Stimulated activated CD4-positive, alpha-beta T cell treated with anti-CD3 and anti-CD28 coated beads, Interleukin-12 subunit alpha, Interleukin-12 subunit beta, amount 100 ng/mL, for 24 hours (primary cell): ENCODE measurements at places on chromosomes 1 and 21.

- DNase-seq: no peak
These were observed 7.6 kb downstream of the BARHL2 start for GRCh38 chr1:90709535-90709934.

DNA sequence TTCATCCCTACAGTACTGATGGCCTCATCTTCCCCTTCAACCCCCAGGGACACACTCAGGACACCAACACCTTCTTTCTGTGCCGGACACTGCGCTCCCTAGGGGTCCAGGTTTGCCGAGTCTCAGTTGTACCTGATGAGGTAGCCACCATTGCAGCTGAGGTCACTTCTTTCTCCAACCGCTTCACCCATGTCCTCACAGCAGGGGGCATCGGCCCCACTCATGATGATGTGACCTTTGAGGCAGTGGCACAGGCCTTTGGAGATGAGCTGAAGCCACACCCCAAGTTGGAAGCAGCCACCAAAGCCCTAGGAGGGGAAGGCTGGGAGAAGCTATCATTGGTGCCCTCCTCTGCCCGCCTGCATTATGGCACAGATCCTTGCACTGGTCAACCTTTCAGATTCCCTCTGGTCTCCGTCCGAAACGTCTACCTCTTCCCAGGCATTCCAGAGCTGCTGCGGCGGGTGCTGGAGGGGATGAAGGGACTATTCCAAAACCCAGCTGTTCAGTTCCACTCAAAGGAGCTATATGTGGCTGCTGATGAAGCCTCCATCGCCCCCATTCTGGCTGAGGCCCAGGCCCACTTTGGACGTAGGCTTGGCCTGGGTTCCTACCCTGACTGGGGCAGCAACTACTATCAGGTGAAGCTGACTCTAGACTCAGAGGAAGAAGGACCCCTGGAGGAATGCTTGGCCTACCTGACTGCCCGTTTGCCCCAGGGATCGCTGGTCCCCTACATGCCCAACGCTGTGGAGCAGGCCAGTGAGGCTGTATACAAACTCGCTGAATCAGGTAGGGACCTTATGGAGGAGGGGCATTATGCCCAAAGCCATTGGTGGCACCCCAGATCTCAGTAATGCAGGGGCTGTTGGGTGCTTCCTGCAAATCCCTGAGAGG lies 5.1 kb upstream of the LENEP start:
- no peak for DNase-seq

DNA sequence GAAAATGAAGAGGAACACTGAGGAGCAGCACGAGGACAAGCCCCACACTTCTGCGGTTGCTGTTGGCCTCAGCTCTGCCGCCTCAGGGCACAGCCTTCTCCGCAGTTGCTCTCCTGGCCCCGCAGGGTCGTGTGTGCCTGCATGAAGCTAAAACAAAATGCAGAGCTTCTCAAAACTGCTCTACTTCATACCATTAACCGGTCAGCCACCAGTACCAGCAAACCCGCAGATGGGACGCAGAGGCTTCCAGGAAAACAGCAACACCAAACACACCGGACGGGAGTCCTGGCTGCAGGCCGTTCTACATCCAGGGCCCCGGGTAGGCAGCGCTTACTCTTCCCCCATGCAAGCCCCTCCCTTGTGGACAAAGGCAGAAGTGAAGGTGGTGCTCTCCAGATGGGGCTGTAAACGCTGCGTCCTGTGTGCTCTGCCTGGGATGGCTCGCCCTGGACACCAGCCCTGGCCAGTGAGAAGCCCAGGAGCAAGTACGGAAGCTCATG lies 7.1 kb upstream of the C1orf159 start:
- DNase-seq: no peak

- DNase-seq: no peak
These were observed 194.2 kb upstream of the FMN2 start for GRCh38 chr1:239897458-239897857.

DNA sequence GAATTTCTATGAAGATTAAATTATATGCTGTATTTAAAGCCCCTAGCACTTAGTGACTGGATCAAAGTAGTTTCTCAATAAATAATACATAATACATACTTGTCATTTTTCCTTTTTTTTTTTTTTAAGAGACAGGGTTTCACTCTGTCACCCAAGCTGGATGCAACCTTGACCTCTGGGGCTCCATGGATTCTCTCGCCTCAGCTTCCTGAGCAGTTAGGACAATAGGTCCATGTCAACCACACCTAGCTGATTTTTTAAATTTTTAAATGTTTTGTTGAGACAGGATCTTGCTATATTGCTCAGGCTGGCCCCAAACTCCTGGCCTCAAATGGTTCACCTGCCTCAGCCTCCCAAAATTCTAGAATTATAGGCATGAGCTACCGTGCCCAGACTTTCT lies 5.9 kb downstream of the ACADM start:
- DNase-seq: no peak

DNA sequence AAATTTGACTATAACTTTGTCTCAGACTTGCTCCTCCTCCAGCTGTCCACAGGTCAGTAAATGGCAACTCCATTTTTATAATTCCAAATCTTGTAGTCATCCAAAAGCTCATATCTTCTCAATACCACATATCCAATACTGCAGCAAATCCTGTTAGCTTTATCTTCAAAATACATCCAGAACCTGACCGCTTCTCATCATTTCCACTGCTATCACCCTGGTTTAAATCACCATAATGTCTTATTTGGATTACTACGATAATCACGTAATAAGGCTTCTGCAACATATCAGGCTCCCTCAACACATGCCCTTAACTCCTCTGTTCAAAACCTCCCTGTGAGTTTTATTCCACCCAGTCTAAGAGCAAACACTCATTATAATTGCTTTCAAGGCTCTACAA lies 34.5 kb downstream of the ERO1B start:
- no peak for DNase-seq

GRCh38 chr1:197327776-197328364 lies 59.8 kb downstream of the CRB1 start:
- no peak for DNase-seq

DNA sequence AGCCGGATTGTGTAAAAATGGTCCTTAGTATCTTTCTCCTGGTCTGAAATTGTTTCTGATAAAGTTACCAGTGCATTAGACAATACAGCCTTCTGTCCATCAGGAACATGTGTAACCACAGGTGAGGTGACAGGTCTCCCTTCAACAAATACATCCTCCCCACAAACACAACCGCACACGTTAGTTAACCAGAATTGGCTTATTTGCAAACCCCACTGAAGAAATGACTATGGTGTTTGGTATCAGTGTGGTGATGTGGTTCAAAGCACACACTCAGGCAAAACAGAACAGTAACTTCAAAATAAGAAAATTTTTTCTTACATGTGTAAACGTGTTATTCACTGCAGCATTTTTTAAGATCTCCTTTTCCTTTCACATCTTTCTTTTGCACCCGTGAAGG lies 517.2 kb upstream of the NR5A2 start:
- no peak for DNase-seq

GRCh38 chr1:241592273-241592958 lies 47.8 kb downstream of the CHML start:
- DNase-seq: no peak

- no peak for DNase-seq
These were observed 23.7 kb downstream of the SKI start for GRCh38 chr1:2251786-2252185.

DNA sequence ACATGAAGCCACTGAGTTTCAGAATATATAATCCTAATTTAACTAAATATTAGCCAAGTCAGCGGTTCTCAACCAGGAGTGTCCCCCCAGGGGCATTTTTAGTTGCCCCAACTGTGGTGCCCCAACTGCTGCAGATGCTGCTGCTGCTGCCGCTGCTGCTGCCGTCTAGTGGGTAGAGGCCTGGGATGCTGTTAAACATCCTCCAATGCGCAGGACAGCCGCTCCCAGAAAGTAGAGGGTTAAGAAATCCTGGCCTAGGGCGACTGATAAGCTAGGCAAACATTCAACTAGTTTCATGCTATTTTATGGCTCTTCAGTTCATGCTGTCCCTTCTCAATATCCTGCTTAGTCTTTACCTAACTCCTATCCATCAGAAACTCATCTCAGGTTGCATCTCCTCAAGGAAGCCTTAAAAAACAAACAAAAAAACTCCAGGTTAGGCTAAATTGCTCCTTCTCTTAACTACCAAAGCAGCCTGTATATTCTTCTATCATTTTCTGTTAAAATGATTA lies 9.9 kb upstream of the DCAF6 start:
- DNase-seq: no peak

DNA sequence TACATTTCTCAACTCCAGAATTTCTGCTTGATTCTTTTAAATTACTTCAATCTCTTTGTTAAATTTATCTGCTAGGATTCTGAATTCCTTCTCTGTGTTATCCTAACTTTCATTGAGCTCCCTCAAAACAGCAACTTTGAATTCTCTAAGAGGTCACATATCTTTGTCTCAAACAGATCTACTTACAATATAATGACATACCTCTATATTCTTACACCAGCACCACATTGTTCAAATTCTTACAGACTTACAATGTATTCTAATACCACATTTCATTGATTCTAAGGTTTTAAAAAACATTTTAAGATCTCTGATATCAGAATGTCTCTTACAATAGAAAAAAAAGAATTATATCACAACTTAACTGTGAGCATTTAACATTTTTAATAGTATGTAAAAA lies 77.4 kb downstream of the DIRAS3 start:
- DNase-seq: no peak

- no peak for DNase-seq
These were observed 666 bp downstream of the PAFAH2 start for GRCh38 chr1:25996966-25997827.

DNA sequence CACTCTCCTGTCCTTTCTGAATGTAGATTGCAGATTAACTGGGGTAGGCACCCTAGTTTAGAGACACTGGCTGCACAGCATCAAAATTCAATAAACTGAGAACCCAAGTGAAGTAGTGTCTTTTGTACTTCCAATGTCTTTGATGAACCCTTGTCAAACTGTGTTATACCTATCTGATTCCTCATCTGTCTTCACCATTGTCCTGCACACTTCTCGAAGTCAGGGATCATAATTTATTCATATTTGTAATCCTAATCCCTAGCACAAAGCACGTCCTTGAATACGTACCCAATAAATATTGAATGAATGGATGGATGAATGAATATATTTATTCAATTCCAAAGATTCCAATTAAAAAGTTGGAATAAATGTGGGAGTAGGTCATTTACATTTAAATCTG lies 256.6 kb upstream of the PTBP2 start:
- DNase-seq: no peak

DNA sequence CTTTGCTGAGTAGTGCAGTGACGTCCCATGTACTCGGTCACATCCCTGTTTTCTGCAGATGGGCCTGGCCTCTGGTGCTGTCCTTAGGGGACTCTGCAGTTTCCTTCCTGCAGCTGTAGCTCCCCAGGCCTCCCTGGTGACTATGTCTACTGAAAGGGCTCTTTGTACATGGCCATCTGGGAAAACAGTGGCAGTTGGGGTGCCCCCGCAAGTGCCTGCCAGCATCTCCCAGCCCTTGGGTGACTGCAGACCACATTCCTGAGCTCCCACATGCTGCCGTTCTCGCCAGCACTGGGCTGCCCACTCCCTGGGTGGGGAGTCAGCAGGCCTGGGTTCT lies 37.5 kb upstream of the KCNA10 start:
- DNase-seq: no peak

- no peak for DNase-seq
These were observed 371.8 kb upstream of the POU3F1 start for GRCh38 chr1:38418195-38419030.

GRCh38 chr1:6967431-6968111 lies 182.3 kb downstream of the CAMTA1 start:
- no peak for DNase-seq

- DNase-seq: no peak
These were observed 104.8 kb upstream of the BARHL2 start for GRCh38 chr1:90821788-90822359.

DNA sequence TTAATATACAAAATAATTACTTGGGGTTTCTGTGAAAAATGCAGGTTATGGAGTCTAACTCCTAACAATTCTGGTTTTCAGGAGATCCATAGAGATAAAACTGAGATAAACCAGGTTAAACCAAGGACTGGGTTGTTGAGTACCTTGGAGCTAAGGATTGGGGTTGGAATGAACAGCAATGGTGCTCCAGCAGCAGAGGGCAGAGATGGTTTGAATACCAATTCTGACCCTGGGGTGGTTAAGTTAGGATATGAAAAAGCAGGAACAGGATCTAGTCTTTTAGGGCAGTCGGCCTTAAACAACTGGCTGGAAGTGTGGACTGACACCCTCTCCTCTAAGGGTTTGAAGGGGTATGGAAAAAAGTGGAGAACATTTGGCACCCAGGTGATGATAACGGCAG lies 53.0 kb downstream of the UROD start:
- no peak for DNase-seq

- no peak for DNase-seq
These were observed 6.4 kb upstream of the KANK4 start for GRCh38 chr1:62325681-62326080.

DNA sequence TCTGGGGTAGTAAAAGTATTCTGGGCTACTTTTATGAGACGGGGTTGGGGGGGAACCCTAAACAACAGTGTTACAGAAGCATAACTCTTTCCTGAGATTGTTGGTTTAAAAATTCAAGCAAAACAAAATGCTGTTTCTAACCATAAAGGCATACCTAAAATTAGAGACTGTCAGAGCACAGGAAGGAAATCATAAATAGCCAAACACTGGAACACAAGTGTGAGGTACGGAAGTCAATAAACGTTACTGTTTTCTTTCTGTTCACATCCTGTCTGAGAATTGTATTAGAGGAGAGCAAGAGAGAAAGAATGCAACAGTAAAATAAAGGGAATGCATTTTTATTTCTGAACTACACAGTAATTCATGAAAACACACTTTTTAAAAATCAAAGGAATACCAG lies 42.8 kb upstream of the IL12RB2 start:
- DNase-seq: no peak

DNA sequence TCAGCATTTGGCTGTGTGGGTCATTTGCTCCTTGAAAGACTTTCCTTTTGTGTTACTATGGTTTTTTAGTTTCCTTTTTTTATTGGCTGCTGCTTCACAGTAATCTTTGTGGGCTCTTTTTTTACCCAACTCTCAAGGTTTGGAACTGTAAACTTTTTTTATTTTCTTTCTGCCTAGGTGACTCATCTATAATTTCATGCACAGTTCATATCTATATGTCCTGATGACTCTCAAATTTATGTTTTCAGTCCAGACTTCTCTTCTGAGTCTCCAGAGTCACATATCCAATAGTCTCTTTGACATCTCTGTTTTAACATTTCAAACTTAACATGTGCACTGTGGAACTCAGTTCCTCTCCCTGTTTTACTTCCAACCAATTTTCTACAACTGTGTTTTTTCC lies 83.4 kb downstream of the ATF6 start:
- no peak for DNase-seq

- DNase-seq: no peak
These were observed 326.7 kb upstream of the RGS18 start for GRCh38 chr1:191831572-191831971.
